ENCODE measurements at places on chromosomes 12 and 14. TPM values are rescaled to one million over a fixed set of nuclear protein-coding genes. Genes with fewer than 3 reads are reported as not detected.

P3H3 gene
- 10.8 TPM for total RNA-seq

RIMKLB gene
- 110 TPM for total RNA-seq

FMNL3 gene
- total RNA-seq, result 8.1 TPM

SYT1 gene
- 152 TPM for total RNA-seq

PRMT5 gene
- 44.0 TPM for total RNA-seq

KRT6C gene
- total RNA-seq, result not detected

AGAP2 gene
- 40.6 TPM for total RNA-seq

BMP4 gene
- 0.98 TPM for total RNA-seq

PITPNM2 gene
- total RNA-seq, result 8.4 TPM

CLEC6A gene
- total RNA-seq, result not detected

TMEM63C gene
- total RNA-seq, result 11.1 TPM

MYRFL gene
- total RNA-seq, result under 0.01 TPM

B4GALNT1 gene
- total RNA-seq, result 43.8 TPM

CLSTN3 gene
- 72.3 TPM for total RNA-seq

KRT73 gene
- not detected for total RNA-seq

GPR132 gene
- 0.74 TPM for total RNA-seq

EEF1AKMT3 gene
- 2.7 TPM for total RNA-seq

RDH5 gene
- total RNA-seq, result 3.0 TPM

CLEC4A gene
- total RNA-seq, result 0.25 TPM

TAS2R8 gene
- total RNA-seq, result 0.49 TPM

CKAP4 gene
- total RNA-seq, result 21.6 TPM

TCP11L2 gene
- 32.0 TPM for total RNA-seq

ADGRD1 gene
- total RNA-seq, result 2.7 TPM

KCNJ8 gene
- total RNA-seq, result 4.2 TPM

EMP1 gene
- 5.2 TPM for total RNA-seq

SPIC gene
- total RNA-seq, result not detected

TMEM132D gene
- total RNA-seq, result 4.9 TPM

PPP1R1A gene
- total RNA-seq, result 7.9 TPM

ZDHHC22 gene
- total RNA-seq, result 9.8 TPM

PRIMA1 gene
- total RNA-seq, result under 0.01 TPM

SMCO3 gene
- total RNA-seq, result not detected

TOMM20L gene
- not detected for total RNA-seq

PXN gene
- total RNA-seq, result 4.9 TPM

OAS2 gene
- total RNA-seq, result 0.98 TPM

ADCK1 gene
- 4.4 TPM for total RNA-seq

KRT86 gene
- total RNA-seq, result under 0.01 TPM

PYGL gene
- total RNA-seq, result 8.1 TPM

KLRG1 gene
- 7.9 TPM for total RNA-seq

OR4E2 gene
- not detected for total RNA-seq

ASPG gene
- total RNA-seq, result under 0.01 TPM

MYH6 gene
- total RNA-seq, result not detected

MMP17 gene
- total RNA-seq, result 22.4 TPM

KRT8 gene
- total RNA-seq, result 0.25 TPM

ACSM4 gene
- total RNA-seq, result not detected

SSPN gene
- 4.9 TPM for total RNA-seq

ANO4 gene
- 72.8 TPM for total RNA-seq

STXBP6 gene
- total RNA-seq, result 28.0 TPM

VDR gene
- not detected for total RNA-seq

Data from temporal lobe (tissue), 4 donors.